ENCODE measurements at places on chromosomes 2 and 18.
A peak's percentile ranks its signal among the peaks of the same experiment; 100 is the strongest.

- DNase-seq: no peak
Observed at GRCh38 chr2:68172521-68172920, 14.8 kb downstream of the PNO1 start.

GRCh38 chr2:238220274-238220891, 16.9 kb upstream of the ILKAP start:
- DNase-seq: no peak

- no peak for DNase-seq
Observed at GRCh38 chr2:173713904-173714555, 251.1 kb downstream of the SP3 start.

DNA sequence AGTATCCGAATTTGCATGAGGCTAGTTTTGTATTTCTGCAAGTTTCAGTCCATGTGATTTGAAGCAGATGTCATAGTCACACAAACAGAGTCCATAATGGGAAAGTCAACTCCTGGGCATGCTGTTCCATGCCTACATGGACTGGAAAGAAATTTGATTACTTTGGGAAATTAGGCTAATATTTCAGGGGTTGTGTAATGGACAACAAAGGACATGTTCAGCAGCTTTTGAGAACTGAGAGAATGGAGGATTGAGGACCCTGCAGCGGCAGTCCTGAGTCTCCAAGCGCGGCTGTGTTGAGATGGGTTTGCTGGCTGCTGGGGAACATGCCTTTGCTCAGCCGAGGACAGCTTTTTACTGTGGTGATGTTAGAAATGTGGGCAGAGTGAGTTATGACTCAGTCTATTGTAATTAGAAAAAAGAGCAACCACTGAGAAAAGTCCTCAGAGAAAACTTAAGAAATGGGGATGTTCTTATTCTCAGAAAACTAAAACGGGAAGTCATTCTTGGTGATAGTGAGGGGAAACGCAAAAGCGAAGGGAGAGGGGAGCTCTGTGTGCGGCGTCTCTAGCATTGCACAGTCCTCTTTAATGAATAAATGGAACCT, 149.2 kb downstream of the FAM210A start:
- no peak for DNase-seq

GRCh38 chr18:43847164-43848091, 570.1 kb upstream of the SYT4 start:
- DNase-seq: peak; percentile 14

GRCh38 chr2:141501752-141502151, 629.1 kb downstream of the LRP1B start:
- DNase-seq: no peak
